ENCODE measurements at places on chromosomes 2 and 18.

GRCh38 chr18:79519751-79520477 is 124.2 kb downstream of the NFATC1 start:
- no peak for DNase-seq

- no peak for DNase-seq
Observed at GRCh38 chr2:235077046-235077445, 125.2 kb downstream of the SH3BP4 start.

DNA sequence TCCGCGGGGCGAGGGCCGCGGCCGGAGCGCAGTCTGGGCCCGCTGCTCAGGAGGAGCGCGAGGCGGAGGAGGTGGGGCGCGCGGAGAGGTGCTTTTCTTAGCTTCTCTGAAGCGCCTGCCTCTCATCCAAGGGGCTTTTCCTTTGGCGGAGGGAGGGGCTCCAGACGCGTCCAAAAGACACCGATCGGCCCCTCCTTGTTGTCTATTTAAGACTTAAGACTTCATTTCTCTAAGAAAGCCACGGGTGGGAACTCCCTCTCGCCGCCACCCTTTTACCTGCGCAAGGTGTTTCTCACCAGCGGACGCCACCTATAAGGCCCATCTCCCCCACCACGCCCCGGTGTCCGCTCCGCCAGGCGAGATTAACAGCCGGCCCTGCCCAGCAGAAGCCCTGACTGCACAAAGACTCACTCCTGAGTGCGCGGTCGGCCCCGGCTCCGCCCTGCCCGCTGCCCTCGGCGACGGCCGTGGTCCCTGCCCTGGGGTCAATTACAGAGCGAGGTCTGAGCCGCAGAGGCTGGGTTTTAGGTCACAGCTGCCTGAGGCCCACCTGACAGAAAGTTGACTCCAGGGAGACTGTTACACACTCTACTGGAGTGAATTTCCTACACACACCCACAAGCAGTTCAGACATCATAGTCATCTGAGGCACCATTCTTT is at the start of gene DSC2:
DSC2 (minus strand) TSS at position 397 of the 660 bp plus-strand sequence. CDS start 450 bp downstream, outside the sequence.
- DNase-seq, result no peak

DNA sequence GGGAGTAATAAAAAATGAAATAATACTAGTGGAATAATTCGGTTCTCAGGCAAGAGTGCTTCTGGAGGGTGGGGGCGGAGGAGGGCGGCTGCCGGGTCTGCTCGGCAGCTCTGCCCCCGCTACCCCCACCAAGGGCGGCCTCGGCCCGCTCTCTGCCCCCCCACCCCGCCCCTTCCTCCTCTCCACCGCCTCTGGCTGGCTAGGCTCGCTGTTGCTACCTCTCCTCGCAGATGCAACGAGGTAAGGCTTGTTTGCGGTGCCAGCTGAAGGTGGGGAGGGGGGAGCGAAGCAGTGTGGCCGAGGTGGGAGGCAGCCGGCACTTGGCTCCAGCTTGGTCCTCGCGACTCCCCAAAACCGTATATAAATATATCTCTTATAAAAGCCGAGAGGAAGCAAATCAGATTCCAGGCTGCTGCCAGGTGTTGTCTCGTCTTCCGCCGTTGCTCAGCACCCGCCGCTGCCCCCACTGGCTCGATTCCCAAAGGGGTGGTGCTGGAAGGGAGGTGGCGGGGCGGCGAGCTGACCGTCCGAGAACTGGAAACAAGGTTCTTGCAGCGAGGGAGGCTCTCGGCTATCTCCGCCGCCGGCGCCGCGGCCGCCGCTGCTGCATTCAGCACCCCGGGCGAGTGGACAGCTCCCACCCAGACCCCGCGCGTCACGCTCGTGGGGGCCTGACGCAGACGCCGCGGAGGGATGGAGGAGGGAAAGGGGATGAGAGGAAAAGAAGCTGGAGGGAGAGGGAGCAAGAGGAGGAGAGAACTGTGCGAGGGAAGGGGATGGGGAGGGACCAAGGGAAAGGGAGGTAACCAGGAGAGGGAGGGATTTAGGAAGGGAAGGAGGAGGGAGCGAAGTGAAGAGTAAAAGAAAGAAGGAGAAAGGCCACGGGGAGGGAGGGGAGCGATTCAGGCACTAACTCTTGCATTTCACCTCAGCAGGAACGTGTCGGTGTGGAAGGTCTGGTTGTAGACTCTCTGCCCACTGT is at the start of gene MARCHF4:
MARCHF4 (minus strand) TSS at position 763 of the 982 bp plus-strand sequence. CDS start 2,223 bp downstream, outside the sequence.
- peak; percentile 52 for DNase-seq

DNA sequence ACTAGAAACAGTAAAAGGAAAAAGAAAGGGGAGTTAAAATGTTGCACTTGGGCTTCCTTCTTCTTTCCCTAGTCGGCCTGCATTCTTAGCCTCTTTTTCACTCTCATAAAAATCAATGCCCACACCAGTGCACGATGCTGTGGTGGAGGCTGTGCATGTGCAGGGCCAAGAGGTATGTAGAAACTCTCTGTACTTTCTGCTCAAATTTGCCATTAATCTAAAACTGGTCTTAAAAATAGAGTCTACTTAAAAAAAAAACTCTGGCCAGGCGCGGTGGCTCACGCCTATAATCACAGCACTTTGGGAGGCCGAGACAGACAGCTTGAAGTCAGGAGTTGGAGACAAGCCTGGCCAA is 11.1 kb downstream of the TRAPPC8 start:
- DNase-seq, result no peak

DNA sequence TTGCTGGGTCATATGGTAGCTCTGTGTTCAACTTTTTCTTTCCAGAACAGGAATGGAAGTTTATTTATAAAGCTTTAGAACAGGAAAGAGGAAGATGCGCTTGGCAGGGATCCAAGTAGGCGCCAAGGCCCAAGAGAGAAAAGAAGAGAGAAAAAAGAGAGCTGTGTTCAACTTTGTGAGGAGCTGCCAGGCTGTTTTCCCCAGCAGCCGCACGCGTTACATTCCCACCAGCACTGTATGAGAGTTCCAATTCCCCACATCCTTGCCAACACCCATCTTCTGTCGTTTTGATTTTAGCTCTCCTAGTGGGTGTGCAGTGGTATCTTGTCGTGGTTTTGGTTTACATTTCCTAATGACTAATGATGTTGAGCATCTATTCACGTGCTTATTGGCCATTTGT is 51.4 kb downstream of the KCNF1 start:
- no peak for DNase-seq

GRCh38 chr18:54112356-54112755 is 112.1 kb downstream of the MBD2 start:
- no peak for DNase-seq

DNA sequence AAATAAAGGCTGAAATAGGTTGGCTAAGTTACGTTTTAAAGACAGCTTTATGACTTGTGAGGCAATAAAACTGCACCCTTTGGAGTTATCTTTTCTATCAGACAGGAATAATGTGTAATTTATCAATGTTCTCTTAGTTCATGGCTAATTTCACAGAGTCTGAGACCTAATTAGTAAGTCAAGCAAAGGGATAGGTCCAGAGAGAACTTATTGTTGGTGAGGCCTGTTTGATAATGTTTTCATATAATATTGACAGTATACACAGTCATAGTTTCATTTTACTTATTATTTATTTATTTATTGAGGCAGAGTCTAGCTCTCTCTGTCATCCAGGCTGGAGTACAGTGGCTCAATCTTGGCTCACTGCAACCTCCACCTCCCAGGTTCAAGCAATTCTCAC is 1.9 kb upstream of the IL36RN start:
- DNase-seq, result no peak

DNA sequence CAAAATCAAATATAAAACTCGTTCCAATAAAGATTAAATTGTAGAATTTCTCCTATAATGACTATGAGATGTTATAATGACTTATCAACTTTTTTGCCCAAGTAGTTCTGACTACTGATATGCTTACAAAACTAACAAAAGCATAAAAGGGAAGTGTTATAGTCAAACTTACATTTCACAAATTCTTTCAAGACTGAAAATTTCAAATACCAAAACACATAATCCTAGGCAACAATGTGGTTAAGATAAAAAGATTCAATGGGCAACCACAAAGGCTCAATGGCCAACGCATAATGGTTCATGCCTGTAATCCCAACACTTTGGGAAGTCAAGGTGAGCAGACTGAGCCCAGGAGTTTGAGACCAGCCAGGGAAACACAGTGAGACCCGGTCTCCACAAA is 135.7 kb downstream of the USP34 start:
- DNase-seq, result no peak

DNA sequence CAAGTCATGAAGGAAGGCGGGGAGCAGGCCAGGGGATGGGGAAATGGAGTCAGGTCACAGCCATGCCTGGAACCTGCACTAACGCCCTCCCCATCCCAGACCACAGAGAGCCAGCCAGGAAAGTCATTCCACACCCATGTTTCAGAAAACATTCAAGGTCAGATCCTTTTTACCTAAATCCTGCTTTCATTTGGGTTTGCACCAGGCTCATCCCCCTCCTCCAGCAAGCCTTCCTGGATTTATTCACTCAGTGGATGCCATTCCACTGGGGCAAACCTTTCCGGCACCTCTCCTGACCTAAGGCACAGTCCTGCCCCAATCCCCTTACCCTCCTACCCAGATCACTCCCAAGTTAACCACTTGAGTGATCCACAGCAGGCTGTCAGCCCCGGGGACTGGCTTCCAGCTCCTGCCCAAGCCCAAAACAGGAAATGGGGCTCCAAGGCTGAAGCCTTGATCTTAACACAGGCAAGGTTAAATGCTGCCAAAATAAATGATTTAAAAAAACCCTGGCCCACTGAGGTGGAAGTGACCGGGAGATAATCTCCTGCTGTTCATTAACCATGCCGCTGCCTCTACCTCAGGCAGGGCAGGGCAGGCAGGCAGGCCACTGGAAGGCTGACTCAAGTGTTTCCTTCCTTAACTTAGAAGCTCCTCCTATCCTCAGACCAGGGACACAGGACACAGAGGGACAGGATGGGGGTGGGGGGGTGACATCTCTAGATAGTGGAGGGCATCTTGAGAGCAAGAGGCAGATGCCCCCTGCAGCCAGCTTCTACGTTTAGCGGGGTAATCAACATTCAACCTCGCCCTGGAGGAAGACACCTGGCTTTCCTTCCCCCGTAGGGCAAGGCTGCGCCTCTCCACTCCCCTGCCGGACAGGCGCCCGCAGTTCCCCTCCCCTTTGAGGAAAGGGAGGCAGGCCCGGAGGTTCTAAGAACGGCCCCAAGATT is 1.4 kb downstream of the RAB11FIP5 start:
- no peak for DNase-seq

GRCh38 chr2:74694281-74694680 is 40.2 kb downstream of the SEMA4F start:
- no peak for DNase-seq

- no peak for DNase-seq
Observed at GRCh38 chr2:86807468-86808275, 17.0 kb upstream of the CD8A start.

GRCh38 chr2:54963476-54963875 is 86.8 kb downstream of the RTN4 start:
- DNase-seq, result no peak

DNA sequence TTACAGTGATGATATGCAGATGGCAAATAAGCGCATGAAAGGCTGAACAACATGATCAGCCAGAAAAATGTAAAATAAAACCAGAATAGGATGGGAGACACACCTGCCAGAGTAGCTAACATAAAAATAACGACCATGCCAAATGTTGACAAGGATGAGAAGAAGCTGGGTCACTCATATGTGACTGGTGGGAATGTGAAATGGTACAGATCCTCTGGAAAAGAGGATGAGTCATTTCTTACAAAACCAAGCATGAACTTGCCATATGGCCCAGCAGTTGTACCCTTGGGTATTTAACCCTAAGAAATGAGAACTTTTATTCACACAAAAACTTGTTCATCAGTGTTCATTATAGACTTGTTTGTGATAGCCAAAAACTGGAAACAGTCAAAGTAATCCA is 143.8 kb downstream of the SH3BP4 start:
- DNase-seq, result no peak

- no peak for DNase-seq
Observed at GRCh38 chr18:76988031-76988826, 144.4 kb downstream of the MBP start.

DNA sequence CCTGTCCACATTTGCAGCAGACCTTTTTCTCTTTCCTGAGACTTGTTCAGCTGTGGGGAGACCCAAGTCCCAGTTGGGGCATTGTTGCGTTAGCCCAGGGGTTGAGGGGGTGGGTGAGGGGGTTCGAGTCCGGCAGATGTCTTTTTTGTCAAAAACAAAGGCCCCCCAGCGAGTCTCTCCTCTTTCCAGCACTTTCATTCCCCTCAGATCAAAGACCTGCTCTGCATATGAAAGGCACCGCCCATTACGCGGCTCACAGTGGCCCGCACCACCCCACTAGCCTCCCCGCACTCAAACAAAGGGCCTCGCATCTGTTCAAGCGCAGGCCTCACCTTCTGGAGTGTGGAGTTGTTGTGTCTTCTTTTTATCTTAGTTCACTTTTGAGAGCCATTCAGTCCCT is 25.2 kb downstream of the TRABD2A start:
- no peak for DNase-seq

DNA sequence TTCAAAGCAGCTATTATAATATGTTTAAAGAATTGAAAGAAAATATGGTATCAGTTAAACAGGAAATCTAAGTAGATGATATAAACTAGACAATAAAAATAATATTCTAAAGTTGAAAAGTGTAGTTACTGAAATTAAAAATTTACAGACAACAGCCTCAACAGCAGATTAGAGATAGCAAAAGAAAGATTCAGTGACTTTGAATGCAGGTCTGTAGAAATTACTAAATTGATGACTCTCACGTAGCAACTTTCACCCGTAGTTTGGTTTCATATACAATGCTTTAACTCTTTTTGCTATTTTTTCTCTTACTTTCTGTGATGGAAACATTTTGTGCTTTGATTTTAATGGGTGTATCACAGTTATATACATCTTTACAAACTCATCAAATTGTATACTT is 44.8 kb downstream of the SPAST start:
- DNase-seq, result no peak

- no peak for DNase-seq
Observed at GRCh38 chr2:114684403-114684802, 242.0 kb downstream of the DPP10 start.

GRCh38 chr2:165913636-165914035 is 39.9 kb downstream of the TTC21B start:
- DNase-seq, result no peak

DNA sequence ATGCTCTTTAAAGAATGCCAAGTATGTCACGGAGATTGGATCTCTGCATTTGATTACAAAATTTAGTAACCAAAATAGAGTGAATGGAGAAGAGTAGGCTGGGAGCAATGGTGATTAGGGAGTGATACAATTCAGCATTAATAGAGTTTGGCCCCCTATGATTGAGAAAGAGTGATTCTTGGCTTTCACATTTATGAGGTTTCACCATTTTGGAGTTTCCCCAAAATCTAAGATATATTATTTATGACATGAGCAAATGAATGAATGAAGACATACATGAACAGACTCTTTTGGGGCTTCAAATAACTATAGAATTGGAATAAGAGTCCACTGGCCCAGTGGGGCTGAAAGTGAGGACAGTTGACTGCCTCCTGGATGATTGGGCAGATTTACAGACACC is 255.2 kb downstream of the LPIN1 start:
- no peak for DNase-seq
